NT2/D1 (cell line): ENCODE measurements at places on chromosomes 3 and 15.

GRCh38 chr3:193805448-193805847, 212.4 kb downstream of the OPA1 start:
- DNase-seq = no peak

DNA sequence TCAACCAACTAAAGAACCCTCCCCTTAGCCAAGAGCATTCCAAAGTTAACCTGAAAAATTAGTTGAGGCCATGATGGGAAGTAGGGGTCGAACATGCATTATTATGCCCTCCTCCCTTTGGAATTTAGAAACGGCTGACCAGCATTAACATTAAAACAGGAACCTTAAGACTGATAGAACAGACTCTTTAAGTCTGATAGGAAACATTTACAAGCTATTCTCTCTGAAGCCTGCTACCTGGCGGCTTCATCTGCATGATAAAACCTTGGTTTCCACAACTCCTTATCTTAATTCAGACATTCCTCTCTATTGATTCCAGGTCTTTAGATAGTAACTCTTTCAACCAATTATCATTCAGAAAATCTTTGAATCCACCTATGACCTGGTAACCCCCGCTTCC, 331.0 kb downstream of the CGGBP1 start:
- peak; percentile 46 for DNase-seq

- DNase-seq = no peak
Measured at GRCh38 chr15:56887782-56888438, 30.5 kb upstream of the TCF12 start.

DNA sequence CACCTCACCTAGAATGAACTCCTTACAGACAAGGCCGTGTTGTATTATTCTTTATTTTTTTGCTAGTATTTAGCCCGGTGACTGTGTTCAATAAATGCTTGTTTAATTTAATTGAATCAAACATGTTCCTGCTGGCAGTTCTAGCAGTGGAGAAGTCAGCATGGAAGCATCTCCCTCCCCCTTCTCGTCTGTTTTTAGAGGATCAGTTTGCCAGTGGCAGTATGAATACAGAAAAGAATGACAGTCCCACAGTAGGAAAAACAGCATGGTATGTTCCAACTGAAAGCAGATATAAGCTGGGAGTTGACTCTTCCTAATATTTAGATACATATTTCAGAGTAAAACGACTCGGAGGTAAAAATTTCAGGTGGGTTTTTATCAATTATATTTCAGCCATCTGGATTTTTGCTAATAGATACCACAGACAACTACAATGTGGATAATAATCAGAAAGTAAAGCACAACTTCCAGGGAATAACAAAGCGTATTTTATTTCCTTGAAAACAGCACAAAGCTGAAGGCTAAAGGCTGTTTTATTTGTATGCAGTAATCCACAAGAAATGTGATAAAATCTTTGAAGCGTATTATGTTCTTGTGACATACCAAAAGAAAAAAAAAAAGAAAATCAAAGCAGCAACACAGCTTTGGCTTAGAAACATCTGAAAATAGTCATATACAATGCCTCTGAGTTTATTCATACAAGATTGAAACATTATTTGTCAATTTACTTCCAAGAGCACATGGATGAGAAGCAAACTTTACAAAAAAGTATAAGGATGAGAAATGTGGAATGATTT, 244.5 kb upstream of the KCNMB2 start:
- DNase-seq = no peak

GRCh38 chr3:73041537-73041936, 19.9 kb upstream of the EBLN2 start:
- DNase-seq = no peak

GRCh38 chr3:69695443-69695842, 43.8 kb upstream of the MITF start:
- no peak for DNase-seq

GRCh38 chr3:183307749-183308148, 54.7 kb downstream of the B3GNT5 start:
- no peak for DNase-seq

- DNase-seq = no peak
Measured at GRCh38 chr3:42906070-42906847, at the start of gene ZNF662. ZNF662 (plus strand) TSS chr3:42906142; CDS start chr3:42908115, 1,973 bp downstream.

DNA sequence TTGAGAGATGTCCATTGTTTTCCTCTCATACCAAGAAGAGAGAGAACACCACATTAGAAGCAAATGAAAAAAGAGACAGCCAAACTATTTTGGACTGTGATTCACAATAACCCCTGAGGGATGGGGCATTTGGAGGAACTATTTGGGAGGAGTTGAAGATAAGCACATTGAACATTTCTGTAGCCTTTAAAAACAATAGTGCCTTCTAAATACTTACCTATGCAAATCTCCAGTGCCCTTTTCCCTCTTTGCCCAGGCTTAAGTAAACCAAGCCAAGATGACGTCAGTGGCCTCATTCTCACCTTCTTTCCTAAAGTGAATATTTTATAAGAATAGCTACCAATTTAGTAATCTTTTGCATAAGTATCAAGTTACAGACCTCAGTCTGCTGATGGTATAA, 89.7 kb upstream of the COL8A1 start:
- no peak for DNase-seq

DNA sequence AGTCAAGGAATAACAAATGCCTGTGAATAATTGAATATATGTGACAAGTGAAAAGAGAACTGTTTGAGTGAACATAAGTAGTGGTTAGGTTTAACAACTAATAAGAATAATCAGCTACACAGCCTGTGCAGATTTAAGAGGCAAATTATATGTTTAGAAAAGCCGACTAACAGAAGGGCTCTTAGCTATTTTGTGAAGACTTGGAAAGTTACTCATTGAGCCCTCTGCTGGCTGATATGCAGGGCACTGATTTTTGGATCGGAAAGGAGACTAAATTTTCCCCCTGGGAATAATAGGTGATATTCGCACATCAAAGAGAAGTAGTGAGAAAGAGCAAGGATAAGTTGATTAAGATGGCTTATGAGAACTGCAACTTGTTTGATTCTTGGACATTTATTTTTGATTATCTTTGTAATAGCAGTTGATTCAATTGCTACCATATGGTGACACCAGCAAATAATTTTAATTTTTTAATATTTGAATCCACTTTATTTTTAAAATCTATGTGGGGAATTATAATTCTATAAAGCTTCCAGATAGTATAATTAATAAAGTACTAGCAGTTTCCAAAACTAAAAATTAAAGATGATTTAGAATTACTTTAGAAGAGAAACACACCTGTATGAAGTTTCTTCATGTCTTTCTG, 156.2 kb downstream of the NLGN1 start:
- DNase-seq = peak; percentile 16

GRCh38 chr15:66046751-66047150, 177.5 kb downstream of the RAB11A start:
- DNase-seq = no peak

- no peak for DNase-seq
Measured at GRCh38 chr3:42505128-42505848, 2.8 kb downstream of the VIPR1 start.

- DNase-seq = no peak
Measured at GRCh38 chr3:122893282-122893681, 98.4 kb downstream of the SLC49A4 start.

DNA sequence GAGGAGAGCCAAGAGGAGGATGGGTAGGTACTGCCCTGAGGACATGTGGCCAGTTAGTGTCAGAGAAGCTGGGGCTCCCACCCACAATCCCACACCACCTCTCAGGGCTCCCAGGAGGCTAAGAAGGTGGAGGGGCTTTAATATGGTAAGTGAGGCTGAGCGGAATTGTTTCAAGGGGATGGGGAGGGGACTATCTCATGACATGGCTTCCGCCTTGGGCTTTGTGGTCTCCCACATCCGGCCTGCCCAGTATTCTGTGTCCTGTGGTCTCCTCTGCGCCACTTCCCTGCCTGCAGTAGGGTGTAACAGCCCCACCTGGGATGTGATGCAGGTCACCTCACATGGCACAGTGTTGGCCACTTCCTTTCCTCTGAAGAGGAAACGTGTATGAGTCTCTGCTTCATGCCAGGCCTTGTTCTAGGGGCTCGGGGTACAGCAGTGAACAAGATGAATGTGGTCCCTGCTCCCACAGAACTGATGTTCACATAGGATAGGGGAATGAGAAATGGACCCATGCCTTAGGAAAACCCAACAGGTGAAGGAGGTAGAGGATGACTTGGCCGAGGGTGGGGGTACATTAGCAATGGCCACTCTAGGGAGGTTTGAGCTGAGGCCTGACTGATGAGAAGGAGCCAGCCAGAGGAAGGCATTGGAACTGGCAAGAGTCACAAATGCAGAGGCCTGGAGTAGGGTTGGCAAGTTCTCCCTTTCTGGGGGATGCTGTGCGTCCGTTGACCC, 3.2 kb downstream of the NEIL1 start:
- no peak for DNase-seq

DNA sequence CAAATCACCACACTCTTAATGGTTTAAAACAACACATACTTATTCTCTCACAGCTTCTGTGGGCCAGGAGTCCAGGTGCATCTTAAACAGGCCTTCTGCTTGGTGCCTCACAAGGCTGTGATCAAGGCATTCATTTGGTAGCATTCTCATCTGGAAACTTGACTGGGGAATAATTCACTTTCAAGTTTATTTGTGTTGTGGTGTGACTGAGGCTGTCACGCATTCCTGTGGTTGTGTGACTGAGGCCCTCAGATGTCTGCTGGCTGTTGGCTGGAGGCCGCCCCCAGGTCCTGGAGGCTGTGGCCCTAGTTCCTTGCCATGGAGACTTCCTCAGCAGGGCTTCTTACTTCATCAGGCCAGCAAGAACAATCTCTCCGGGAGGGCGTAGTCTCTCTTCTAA, 16.9 kb upstream of the FAM3D start:
- DNase-seq = no peak

GRCh38 chr3:134916276-134916961, 121.4 kb downstream of the EPHB1 start:
- no peak for DNase-seq
